ENCODE measurements at places on chromosomes 11 and 22.

- DNase-seq: no peak
Observed at GRCh38 chr11:64290352-64291261, 495 bp upstream of the KCNK4 start.

- DNase-seq: no peak
Observed at GRCh38 chr11:120239713-120240640, at the start of gene POU2F3. POU2F3 (plus strand) TSS chr11:120240140; CDS start chr11:120240344, 204 bp downstream.

DNA sequence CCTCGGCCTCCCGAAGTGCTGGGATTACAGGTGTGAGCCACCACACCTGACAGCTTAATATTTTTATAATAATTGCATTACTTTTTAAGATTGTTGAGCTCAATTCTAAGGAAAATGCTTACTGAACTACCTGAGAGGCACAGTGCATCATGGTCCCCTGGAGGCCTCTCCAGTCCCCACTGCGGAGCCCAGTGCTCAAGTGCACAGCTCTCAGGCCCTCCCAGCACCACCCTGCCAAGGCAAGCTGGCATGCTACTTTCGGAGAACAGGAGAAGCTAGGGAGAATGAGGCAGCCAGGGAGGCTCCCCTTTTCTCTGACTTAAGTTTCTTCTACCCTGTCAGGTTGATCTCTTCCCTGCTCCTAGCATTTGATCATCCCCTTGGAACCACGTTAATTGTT is 64.2 kb upstream of the CECR2 start:
- DNase-seq: no peak

- DNase-seq: no peak
Observed at GRCh38 chr11:125724125-125724524, 22.0 kb upstream of the PATE1 start.

DNA sequence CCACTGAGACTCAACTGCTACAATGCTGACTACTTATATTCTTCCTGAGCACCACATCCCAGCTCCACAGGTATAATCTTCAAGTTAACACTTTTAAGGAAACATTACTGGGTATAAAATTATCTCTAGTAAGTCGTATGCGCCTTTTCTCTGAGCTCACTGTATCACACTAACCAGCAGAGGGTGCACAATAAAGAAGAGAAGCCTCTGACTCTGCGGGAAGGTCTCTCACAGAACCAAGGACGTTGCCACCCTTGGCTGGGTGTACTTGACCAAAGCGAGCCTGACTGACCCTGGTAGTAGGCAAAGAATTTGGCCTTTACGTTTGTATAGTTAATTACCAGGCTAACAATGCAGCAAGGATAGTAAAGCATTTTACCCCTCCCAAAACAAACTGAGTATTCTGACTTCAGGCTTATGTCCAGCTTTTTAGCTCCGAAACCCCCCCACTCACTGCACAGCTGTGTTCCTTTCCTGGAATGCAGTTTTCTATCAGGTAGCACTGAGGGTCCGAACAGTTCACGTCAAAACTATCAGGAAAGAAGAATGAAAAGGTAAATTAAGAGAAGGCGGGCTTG is at the start of gene BTBD18:
Gene BTBD18 (minus strand): TSS at position 144 of the 578 bp plus-strand sequence. CDS start 631 bp downstream, outside the sequence.
- no peak for DNase-seq

GRCh38 chr11:69351460-69351859 is 57.5 kb downstream of the MYEOV start:
- no peak for DNase-seq

DNA sequence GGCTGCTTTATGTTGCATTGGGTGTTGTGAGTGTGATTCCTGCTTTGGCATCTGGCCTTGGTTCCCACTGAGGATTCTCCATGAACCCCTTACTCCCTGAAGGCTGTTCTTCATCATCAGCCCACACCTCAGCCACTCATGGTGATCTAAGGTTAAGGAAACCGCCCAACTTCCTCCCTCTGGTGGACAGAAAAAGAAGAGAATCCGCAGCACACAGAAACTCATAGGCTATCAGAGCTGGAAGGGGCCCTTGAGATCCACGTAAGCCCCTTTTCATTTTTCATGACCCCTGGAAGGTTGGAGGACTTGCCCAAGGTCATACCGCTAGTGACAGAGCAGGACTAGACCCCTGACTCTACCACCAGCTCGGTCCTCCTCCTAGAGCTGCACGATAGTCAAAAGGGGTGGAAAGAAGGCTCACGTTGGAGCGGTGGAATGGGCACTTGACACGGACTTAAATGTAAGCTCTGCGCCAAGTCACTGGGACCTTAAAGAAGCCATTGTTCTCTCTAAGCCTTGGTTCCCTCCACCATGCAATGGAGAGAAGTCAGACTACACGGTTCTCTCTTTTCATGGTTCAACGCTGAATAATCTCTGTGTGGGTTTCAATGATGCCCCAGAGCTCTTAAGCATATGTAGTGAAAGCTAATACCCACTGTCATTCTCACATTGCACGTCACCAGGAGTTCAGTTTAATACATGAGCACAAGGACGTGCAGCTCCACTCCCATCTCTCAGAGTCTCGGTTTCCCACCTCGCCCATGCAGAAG is 83.6 kb upstream of the CRTAM start:
- no peak for DNase-seq

Data from left renal pelvis (tissue), 4 donors.